ENCODE measurements at places on chromosomes 12 and 14.

GRCh38 chr14:71012888-71013287 lies 105.6 kb downstream of the PCNX1 start:
- no peak for DNase-seq

DNA sequence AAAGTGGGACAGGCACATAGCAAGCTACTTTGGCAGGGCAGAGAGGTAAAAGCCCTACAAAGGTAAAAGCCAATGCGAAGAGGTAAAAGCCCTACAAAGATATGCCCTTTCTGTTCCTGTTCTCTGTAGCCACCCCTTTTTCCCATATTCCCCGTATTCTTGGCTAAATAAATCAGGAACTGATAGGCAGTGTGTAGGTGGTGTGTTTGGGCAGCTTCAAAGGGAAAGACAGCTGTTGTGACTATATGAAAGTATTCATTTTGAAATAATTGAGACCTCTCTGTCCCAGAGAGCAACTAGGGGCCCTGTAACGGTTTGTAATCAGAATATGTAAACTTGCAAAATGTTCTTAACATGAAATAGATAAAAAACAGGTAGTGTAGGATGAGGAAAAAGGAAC lies 11.3 kb upstream of the SLC41A2 start:
- DNase-seq = no peak

DNA sequence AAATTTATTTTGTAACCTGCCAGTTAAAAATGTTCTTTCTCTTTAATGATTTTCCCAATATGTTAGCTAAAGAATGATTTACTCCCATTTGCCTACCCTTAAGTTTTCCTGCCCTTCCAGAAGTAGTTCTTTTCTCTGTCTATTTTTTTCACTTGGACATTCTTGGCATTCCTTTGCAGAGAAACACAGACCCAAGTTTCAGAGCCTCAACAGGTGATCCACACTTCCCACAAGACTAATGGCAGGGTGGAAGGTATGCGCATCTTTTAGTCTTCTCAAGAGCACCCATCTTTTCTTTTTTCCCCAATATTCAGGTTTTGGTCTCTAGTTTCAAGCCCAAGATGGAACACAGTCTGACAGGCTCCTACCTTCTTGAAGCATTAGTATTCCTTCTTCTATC lies 420.7 kb downstream of the ADAMTS20 start:
- DNase-seq = no peak

DNA sequence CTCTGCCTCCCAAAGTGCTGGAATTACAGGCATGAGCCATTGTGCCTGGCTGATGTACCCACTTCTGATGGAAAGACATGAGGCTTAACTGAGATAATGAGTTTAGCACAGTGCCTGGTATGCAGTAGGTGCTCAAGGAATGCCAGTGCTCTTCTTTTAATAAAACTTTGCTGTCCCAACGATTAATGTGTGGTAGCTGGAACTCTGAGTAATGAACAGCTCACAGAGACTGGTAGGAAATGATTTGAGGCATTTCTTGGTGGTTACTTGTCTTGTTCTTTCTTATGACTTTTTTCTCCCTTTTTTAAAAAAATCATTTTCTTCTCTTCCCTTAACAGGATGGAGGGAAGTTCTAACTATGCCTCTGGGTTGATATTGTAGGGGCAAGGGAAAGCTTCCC lies 235.7 kb upstream of the PWP1 start:
- no peak for DNase-seq

GRCh38 chr14:44961151-44961553 lies 595 bp downstream of the KLHL28 start:
- peak; percentile 86 for DNase-seq

GRCh38 chr14:64649383-64649998 lies 54.7 kb upstream of the PLEKHG3 start:
- DNase-seq = peak; percentile 49

GRCh38 chr14:96920023-96920422 lies 122.8 kb downstream of the VRK1 start:
- no peak for DNase-seq

- no peak for DNase-seq
Observed at GRCh38 chr14:72519543-72519942, 374.4 kb downstream of the DPF3 start.

DNA sequence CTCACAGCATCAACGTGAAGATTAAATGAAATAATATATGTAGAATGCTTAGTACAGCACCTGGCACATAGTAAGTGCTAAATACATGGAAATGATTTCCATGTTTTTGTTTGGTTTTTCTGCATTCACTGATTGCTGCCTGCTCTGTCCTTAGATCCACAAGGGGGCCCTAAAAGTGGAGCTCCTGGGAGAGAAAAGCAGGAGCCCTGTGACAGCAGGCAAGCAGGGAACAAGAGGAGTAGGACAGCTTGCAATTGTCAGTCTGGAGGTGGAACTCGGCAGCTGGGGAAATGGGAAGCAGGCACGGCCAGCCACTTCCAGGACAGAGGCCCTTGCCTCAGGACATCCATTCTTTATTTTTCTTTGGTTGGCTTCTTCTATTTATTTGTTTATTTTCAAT lies 292.9 kb downstream of the BMP4 start:
- no peak for DNase-seq

GRCh38 chr12:63845726-63846125 lies 1.2 kb downstream of the SRGAP1 start:
- no peak for DNase-seq

DNA sequence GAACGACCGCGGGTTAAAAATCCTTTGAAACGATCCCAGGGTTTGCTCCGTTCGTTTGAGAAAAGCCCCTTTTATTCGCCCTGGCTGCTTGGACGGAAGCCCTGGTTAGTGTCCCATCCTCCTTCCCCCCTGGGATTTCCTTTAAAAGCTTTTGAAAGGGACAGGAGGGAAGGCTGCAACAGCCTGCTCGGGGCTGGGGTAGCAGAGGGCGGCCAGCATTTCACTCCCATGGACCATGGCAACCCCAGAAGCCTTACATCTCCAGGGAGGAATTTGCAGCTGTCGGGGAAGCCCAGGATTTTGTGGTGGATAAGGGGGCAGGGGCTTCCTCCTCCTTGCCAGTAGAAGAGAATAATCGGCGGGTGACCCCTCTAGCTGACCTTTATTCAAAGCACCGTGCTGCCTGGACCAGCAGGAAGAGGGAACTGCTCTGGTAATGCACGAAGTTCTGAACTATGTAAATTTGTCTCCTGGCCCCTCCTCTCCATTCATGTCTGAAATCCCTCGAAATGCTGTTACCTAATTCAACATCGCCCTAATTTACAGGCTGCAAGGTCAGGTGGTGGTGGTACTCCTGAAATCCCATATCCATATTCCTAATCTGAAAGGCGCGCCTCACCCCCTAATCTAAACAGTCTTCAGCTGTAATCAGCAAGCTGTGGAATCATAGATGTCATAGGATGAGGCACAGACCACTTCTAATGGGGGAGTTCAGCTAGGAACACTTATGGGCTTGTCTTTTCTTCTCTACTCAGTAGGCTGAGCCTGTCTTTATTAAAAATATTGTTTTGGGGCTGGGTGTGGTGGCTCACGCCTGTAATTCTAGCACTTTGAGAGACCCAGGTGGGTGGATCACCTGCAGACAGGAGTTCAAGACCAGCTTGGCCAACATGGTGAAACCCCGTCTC lies 1.0 kb upstream of the CLIP1 start:
- no peak for DNase-seq

DNA sequence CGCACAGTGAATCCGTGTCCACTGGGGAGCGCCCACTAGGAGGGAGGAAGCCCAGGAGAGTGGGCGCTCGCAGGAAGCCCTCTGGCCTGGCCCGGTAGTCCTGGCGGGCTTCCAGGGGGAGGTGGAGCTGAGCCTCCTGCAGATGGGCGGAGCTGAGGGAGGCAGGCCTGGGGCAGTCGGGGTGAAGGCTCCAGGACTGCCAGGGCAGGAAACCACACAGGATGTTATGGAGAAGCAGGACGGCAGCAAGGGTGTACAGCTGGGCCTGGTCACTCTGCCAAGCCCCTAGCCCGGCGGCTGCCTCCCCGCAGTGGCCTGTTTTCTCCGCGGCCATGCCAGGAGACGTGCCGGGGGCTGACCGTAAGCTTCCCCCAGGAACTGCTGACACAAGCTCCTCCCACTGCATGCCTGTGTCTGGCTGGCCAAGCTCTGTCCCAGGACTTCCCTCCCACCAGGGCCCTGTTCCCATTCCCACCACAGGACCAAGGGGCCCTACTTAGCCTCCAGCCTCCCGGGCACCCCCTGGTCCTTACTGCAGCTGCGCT lies 143.4 kb upstream of the C14orf180 start:
- DNase-seq = peak; percentile 59

- no peak for DNase-seq
Observed at GRCh38 chr14:51410897-51411296, 170.8 kb downstream of the TMX1 start.

DNA sequence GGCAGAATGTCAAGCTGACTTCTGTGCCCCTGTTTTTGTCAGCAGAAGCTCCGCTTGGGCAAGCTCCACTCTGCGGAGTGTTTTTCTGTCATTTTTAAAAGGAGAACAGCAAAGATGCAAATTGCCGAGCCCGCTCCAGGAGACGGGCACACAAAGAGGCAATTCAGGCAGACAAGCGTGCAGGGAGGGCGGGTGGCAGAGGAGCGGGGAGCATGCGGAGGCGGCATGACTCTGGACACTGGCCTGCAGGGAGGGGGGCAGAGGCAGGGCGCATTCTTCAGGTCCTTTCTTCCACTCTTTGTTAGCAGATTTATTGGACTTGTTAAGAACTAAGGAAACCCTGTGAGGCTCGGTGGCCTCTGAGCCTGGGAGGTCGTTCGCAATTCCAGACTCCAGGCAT lies 187.3 kb upstream of the RMST start:
- no peak for DNase-seq

- peak; percentile 6 for DNase-seq
Observed at GRCh38 chr14:68675233-68675577, 117.7 kb downstream of the ZFP36L1 start.

DNA sequence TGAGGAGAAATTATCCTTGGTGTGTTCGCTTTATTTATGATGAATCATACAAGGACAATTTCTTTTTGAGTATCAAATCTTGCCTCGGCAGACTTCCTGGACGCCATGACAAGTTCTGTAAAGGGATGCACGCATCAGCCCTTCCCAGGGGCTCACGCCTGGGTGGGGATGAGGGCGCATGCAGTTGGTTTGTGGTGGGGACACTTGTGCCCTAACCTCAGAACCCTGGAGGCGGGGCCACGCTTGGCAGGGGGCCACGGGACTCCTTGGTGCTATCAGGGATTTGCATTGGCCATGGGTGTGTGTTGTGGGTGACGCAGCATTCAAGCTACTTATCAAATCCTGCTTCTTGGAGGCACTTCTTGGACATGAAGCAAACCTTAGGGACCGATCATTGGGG lies 143.8 kb upstream of the RTL1 start:
- DNase-seq = no peak

DNA sequence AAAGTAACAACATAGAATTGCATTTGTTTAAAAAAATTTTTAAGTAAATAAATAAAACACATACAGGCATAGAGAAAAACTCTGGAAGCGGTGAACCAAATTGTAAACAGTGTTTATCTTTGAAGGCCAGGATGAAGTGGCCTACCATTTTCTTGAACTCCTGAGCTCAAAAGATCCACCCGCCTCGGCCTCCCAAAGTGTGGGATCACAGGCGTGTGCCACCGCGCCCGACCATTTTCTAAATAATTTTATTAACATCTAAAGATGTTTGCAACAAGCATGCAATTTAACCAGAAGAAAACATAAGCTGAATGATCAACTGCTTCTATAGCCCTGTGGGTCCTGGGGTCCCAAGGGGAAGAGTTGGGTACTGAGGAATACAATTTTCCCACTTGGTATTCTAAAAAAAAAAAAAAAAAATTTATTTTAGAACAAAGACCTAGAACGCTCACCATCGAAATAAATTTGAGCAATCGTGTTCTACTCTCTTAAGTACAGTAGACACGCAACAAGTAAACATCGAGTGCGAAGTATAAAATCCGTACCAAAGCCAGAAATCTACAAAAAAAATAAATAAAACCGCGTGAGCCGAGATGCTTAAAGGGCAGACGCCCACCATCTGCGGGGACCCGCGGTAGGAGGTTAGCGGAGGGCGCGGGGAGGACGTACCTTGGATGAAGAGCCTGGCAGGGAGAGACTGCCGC lies 484 bp downstream of the MIS18BP1 start:
- no peak for DNase-seq

GRCh38 chr12:571795-572531 lies 91.3 kb downstream of the NINJ2 start:
- peak; percentile 59 for DNase-seq

DNA sequence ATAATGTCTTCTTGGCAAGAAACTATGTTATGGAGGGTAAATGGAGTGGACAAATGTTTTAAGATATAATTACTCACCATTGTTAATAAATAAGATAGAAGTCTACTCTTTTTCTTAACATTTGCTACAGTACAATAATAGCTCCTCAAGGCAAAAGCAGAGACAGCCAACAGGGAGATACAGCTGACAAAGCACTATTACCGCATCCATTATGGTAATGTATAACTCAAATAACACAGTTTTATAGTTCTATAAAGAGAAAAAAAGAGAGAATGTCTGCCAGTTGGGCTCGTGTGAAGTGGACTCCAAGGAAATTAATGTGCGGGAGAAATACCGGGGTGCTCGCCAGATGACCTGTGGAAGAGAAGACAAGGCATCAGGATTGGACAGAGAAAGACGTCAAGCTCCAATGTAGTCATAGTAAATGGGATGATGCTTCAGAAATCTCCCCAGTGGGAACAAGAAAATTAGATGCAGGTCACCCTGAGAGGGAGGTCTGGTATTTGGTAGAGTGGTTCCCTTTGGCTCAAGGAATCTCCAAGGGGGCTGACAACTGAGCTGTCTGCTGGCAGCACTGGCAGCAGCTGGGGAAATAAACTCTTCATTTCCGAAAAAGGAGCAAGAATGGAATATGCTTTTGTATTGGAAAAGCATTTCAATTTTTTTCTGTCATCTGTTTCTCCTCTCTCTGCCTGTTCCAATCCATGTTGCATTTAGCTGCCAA lies 343.9 kb downstream of the LRFN5 start:
- DNase-seq = no peak

- no peak for DNase-seq
Observed at GRCh38 chr14:72318648-72319047, 386.4 kb downstream of the RGS6 start.

DNA sequence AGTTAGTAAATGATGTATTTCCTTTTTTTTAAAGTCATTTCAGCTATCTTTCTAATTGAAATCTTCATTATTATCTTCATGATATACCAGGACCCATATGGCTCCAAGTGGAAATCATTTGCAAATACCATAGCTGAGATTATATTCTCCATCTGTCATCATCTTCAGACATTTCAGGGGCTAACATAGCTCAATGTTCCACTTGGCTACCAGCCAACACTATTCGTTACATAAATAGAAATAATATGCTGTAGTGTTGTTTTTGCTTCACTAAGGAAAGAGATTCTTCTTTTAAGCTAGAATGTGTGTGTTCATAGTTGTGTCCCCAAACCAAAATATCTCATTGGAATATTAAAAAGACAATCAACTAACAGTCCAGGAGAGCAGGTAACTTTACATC lies 225.1 kb downstream of the DIO2 start:
- no peak for DNase-seq

- peak; percentile 79 for DNase-seq
Observed at GRCh38 chr12:124919521-124920352, 5.3 kb upstream of the UBC start.

DNA sequence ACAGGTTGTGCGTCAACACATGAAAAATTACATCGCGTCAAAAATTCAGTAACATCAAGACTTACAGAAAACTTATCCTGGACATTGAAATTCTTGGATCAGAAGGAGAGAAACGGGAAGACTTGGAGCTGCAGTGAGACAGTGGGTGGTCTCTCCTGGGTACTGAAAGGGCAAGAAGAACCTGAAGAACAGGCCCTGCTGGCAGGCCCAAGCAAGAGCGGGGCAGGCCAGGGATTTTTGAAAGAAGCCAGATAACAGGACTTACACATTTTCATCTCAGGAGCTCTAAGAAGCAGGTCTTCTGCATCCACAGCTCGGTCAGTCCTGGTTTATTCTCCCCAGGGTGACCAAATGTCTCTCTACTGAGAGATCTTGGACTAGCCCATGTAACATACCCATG lies 466.5 kb upstream of the SOX5 start:
- no peak for DNase-seq

Measured in activated effector memory CD4-positive, alpha-beta T cell treated with anti-CD3 and anti-CD28 coated beads, Interleukin-2, amount 50 U/mL, for 16 hours (primary cell).